NCI-H187 treated with DMSO at 0.1 percent for 48 hours (cell line): ENCODE measurements at places on chromosomes 6 and 20.
A peak's percentile ranks its signal among the peaks of the same experiment; 100 is the strongest.

DNA sequence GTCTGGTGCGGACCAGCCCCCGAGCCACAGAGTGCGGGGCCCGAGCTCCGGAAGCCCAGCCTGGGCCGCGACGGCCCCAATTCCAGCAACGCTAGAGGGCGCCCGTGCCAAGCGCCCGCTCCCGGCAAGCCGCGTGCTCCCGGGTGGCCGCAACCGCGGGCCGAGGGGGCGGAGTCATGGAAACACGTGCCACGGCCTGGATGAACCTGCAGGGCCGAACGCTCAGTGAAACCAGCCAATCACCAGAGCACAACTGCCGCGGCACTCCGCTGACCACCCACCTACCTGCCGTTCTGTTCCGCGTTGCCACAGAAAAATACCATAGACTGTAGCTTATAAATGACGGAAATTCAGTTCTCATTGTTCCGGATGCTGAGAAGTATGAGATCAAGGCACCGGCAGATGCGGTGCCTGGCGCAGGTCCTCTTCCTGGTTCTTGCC, 85.7 kb upstream of the FOXC1 start:
- no peak for DNase-seq

DNA sequence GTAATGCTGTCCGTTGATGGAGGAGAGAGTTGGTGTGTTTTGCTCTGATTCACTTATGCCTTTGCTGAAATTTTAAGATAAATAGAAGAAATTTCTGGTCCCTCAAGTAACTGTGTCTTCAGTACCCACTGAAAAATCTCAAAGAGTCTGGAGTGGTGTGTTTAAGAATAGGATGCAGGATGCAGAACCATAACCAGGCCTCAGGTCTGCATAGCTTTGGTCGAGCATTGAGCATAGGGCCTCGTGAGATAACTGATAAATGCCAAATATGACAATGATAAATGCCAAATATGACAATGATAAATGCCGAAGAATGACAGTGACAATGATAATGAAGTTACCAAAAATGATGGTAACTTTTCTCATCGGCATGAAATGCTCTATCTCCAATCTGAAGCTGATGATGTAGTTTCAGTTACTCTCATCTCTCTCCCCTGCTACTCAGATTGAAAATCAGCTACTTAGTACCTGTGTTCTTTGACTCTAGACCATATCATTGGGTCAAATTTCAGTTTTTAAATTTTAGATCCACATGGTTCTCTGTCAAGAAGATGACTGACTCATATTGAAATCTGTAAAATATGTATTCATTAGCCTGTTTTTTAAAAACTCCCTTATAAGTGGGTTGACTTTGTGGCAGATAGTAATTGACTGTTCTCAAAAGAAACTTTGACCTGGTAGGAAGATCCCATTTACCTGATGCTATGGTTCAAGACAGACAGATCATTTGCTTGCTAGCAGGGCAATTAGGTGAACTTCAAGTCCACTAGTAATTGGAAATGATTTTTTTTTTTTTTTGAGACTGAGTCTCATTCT, 96.6 kb downstream of the SLC16A10 start:
- no peak for DNase-seq

DNA sequence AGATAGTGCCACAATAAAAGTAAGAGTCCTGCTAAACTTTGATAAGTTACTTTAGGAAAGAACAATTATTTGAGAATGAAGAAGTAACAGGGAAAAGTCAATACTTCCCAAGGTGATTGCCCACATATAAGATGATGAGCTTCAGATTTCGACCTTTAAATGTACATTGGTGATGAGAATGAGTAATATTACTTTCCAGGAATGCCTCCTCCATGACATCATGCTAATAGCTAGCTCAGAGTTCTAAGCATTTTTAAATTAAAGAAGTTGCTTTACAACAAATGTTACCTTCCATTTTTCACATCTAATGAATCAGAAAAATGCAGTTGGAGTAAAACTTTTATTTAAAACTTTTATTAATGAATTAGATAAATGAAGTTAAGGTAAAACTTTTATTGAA, 22.5 kb upstream of the OPN5 start:
- no peak for DNase-seq

GRCh38 chr6:35019171-35019570, 122.0 kb downstream of the TCP11 start:
- DNase-seq: no peak

- DNase-seq: no peak
These were observed 804.5 kb upstream of the CITED2 start for GRCh38 chr6:140178935-140179334.

GRCh38 chr20:19881080-19881840, 123.2 kb downstream of the RIN2 start:
- no peak for DNase-seq

DNA sequence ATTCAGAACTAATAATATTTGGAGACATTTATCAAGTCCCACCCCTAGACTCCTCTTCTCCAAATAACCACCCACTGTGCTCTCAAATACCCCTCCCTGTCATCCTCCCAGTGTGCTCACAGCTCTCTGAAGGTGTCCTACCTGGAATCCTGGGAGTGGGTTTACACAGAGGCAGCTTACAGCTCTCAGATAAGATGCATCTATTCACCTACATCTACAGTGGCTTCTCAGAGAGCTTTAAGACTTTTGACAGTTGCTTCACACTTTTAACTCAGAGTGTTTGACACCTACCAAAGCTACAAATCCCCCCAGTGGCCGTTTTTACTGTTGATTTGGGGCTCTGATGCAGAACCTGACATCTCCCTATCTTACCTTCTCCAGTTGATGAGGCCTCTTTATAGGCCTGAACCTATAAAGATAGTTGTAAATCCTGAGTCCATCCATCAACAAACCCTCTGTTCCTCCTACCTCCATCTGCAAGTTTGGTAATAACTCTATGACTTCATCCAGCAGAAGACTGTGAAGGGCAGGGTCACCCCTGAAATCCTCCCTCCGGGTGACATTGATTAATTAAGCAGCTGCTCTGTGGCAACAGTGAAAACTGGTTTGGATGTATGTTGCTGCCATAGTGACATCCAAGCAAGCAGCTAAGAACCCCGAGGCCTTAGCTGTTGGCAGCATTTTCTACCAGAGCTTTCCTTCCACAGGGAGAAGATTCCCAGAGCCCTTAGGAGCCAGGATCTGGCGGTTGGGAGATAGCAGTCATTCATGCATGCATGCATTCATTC, 226.1 kb upstream of the RREB1 start:
- no peak for DNase-seq

DNA sequence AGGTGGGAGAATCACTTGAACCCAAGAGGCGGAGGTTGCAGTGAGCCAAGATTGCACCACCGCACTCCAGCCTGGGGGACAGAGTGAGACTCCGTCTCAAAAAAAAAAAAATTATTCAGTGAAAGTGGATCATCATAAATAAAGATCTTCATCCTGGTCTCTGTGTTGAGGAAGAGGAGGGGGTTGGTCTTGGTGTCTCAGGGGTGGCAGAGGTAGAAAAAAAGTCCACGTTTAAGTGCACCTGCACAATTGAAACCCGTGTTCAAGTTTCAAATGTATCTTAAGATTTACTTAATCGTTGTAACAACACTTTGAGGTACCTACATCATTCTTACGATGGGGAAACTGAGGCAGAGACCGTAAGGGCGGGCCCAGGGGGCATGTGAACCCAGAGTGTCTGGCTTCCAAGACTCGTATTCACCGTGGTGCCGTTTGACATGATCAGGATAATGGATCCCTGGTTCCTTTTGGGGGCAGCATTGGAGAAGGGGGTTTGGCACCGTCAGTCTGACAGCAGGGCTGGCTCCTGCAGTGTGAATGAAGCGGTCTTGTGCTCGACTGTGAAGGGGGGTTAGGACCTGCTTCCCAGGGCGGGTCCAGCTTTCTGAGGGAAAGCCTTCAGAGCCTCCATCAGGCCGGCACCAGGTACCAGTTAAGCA, 32.9 kb upstream of the ID1 start:
- DNase-seq: no peak

- no peak for DNase-seq
These were observed 21.2 kb upstream of the SNRPB2 start for GRCh38 chr20:16708602-16709001.

GRCh38 chr6:120274547-120274946, 925.0 kb upstream of the MAN1A1 start:
- no peak for DNase-seq

- no peak for DNase-seq
These were observed 111.3 kb downstream of the SIM1 start for GRCh38 chr6:100353276-100354015.

GRCh38 chr20:51284176-51284575, 258.3 kb downstream of the NFATC2 start:
- no peak for DNase-seq

- DNase-seq: no peak
These were observed 2.4 kb upstream of the GCLC start for GRCh38 chr6:53547166-53547810.

GRCh38 chr6:169957351-169957963, 206.0 kb downstream of the ERMARD start:
- DNase-seq: no peak

DNA sequence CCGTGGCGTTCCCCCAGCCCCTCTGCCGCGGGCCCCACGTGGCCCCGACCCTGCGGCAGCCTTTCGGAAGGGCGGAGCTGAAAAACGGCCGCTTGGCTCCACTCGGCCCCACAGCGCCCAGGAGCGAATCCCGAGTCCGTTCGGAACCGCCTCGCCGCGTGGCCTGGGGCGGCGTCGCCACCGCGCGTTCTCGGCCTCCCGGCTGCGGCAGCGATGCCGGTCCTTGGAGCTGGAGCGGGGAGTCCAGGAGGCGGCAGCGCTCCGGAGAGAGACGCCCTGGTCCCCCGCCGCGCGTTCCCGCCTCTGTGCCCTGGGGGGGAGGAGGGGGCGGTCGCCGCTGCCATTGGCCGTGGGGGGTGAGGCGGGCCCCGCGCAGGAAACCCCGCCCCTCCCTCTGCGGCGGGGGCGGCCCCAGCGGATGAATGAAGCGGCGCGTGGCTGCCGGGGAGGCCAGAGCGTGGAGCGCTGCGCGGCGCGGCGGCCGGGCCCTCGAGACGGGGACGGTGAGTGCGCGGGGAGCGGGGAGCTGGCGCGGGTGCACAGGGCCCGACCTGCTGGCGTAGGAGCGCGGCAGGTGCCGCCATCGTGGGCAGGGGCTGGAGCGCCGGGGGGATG, at the start of gene SLCO4A1:
Gene SLCO4A1, plus strand, starts transcription at position 453 of the 615 bp plus-strand sequence. CDS start 13,952 bp downstream, outside the sequence.
- DNase-seq: peak; percentile 11

GRCh38 chr20:47430862-47431588, 70.7 kb upstream of the NCOA3 start:
- DNase-seq: no peak

GRCh38 chr6:168002804-168003203, 5.3 kb downstream of the KIF25 start:
- DNase-seq: no peak

DNA sequence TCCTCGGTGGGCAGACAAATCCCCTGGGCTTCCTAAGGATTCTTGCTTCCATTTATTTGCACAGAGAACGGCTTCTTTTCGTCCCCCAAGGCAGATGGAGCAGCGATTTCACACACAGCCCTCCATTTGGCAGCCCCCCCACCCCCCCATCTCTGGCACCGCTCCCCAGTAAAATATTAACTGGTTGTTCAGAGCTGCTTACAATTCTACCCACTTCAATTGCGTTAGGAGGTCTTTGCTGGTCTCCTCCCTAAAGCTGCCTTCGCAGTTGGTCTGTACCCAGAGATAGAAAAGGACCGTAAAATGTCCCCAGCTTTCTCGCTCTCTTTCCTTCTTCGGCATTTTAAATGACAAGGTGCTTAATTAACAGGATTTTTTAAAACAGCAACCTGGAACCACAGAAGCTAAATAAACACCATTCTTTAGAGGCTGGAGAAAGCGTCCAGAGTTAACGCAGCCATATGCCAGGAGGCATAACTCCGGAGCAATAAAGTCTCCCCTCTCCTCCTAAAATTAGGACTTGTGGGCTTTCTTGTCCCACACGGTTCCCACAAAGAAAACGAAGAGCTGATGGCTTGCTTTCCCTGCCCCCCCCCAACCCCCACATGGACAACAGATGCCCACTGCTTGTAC, 1.7 kb upstream of the ZMYND8 start:
- DNase-seq: no peak

DNA sequence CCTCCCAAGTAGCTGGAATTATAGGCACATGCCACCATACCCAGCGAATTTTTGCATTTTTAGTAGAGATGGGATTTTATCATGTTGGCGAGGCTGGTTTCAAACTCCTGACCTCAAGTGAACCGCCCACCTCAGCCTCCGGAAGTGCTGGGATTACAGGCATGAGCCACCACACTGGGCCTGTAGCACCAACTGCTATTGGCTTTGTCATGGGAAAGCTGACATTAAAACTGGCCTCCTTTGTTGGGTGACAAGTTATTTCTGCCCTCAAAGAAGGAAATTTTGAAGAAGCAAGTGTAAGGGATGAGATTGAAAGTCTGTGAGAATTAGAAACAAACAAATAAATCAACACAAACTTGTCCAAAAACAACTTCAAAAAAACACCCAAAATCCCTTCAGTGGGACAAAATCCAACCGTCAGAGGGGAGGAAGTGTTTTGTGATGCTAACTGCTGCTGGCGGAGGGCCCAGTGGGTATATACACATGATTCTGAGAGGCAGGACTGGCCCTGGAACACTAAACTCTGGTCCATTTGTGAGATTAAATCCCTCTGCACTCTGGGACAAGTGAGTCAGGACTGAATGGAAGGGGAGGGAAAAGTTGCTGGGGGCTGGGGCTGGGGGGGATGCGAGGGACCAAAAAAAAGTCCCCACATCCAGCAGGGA, 87.5 kb upstream of the NAA20 start:
- no peak for DNase-seq

DNA sequence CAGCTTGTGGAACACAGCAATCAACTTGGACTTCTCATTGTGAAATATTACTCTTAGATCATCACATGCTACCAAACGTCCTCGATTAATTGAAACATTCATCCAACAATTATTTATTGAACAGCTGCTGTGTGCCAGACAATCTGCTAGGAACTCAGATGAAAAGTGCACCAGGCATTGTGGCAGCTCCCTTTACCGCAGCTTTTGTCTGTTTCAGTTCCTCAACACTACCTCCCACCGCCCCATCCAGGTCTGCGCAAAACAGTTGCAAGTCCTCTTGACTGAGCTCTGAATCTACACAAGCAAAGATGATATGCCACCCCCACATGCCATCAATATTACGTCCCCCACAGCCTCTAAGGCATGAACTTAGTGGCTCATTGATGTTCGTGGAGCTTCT, 1094.4 kb upstream of the MAP3K7 start:
- DNase-seq: no peak
